Astrocyte (in vitro differentiated cells and primary cell): ENCODE measurements at places on chromosomes 4 and X. TPM values are rescaled to one million over a fixed set of nuclear protein-coding genes. Genes with fewer than 3 reads are reported as not detected.

DNA sequence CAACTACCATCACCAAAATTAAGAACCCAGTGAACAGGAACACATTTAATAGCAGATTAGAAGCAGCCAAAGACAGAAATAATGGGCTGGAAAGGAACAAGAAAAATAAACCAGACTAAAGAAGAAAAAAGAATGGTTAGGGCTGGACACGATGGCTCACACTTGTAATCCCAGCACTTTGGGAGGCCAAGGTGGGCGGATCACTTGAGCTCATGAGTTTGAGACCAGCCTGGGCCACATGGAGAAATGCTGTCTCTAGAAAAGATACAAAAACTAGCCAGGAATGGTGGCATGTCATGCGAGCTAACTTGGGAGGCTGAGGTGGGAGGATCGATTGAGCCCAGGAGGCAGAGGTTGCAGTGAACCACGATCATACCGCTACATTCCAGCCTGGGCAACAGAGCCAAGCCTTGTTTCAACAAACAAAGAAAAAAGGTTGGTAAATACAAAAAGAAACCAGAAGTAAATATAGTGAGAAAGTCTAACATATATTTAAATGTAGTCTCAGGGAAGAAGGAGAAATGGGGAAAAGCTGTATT, 102.0 kb downstream of the AFAP1 start:
- no peak for DNase-seq

Gene FABP2
- not detected in 2 replicates for total RNA-seq

Gene TRIM61
- 1.4 and 2.2 TPM in 2 replicates for total RNA-seq

Gene PFKFB1
- total RNA-seq: 0.34 TPM in 1 of 2 replicates, not detected in the other

Gene PRRG1
- total RNA-seq: 33.0 and 33.7 TPM in 2 replicates

- DNase-seq: no peak
Observed at GRCh38 chr4:22873899-22874298, 181.2 kb downstream of the GBA3 start.

DNA sequence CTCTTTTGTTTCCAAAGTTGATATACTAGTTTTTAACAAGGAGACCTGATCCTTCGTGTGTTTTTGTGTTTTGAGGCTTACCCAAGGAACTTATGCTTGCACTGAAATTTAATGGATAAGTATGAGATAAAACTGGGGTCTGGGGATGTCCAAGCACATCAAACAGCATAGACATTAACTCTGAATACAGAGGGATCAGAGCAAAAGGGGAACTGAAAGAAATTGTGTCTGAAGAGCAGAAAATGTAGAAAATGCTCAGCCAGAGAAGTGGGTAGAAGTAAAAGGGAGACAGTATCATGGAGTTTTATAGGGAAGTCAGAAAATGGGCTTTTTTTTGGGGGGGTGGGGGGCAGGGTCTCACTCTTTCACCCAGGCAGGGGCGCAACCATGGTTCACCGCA, 695.4 kb downstream of the ARAP2 start:
- DNase-seq: no peak

Gene SSX4B
- total RNA-seq: not detected in 2 replicates

DNA sequence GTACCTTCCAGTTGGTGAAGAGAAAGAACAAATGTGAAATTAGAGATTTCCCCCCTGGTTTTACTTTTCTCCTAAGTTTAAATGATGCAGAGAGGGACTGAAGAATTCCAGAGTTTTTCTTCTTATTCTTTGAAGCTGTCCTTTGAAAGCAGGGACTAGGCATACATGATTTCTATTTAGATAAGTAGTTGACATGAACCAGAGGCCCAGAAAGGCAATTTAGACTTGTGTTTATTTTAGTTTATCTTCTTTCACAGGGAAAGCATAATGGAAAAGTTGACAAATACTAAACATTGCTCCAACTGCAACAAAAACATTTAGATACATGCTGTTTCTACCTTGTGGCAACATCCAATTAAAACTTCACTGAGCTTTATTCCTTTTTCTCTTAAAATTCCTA, 32.0 kb downstream of the PTPN13 start:
- no peak for DNase-seq

DNA sequence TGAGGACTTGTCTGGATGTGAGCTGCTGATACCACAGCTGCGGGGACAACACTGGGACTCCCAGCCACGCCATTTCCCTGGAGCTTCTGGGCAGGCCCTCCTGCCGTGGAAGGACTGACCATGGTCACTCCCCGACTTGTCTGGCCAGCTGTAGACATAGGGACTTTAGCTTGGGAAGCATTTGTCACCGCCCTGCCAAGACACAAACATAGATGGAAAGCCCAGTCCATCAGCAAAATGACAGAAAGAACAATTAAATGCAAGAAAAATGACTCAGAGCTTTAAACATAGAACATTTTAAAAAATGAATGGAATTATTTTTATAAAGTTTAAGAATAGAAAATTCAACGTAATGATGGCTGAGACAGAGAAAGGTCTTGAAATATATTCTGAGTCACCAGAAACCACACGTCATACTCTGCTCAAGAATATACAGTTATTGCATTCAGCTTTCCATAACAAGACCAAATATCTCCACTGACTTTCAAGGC, 107.6 kb upstream of the CBR4 start:
- DNase-seq: peak; percentile 83
